ENCODE measurements at places on chromosomes 7 and 10.

- no peak for DNase-seq
Measured at GRCh38 chr10:86878983-86879713, 78.3 kb downstream of the MMRN2 start.

GRCh38 chr7:130133029-130133782 is 62.9 kb downstream of the KLHDC10 start:
- DNase-seq, result no peak

DNA sequence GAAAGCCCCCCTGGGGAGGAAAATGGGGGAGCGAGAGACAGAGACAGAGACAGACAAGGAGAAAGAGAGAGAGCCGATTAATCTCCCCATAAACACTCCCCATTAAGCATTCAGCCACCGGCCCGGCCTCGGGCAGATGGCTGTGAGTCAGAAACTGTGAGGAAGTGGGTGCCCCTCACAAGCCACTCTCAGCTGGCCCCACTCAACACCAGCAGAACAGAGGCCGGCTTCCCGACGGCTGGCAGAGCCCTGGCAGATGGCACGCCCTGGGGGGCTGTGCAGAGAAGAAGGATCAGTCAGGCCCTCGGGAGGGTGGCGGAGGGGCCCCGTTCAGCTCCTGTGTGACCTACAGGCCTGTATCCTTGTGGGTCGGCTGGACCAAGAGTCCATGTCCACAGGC is 41.2 kb downstream of the CAMK2B start:
- DNase-seq, result no peak

DNA sequence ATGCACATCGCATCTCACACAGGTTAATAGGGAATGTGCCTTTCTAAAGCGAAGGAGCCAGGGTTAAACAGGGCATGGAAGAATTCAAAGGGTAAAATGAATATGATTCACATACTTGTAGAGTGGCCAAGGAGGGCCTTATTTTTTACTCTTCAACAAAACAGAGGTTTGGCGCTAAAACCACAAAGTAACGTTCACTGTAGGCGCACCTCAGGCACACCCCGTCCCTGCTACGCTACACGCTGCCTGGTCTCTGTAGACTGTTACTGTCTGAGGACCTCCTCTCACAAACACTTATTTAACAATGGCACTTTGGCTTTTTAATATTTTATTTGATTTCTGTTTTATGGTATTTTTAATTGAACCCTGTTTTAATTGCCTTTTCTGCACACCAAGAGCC is 462.1 kb upstream of the GALNT17 start:
- DNase-seq, result no peak

DNA sequence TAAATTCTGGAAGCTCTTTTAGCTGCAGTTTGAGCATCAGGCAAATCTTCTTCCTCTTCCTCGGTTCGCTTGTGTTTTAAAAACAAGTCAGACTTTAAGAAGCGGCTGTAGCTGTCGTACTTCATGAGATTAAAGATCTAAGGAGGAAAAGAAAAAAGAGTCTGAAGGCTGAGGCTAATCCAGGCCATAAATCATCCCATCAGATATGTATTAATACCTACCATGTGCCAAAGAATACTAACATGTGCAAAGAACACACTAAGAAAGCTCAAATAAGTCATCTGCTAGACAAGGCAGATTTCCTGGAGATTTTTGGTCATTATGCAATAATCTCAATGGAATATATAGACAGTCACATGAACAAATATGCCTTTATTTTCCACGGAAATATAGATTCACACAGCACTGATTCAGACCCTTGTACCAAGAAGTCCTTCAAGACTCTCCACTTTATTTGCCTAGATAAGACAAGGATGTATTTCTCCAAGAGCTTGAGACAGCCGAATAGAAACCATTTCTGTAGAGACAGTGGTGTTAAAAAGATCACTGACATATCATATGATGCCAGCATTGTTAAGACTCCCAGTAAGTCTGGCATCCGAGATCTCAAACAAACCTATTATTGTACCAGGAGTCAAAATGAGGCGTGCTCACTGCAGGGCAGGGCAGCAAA is 42.3 kb downstream of the RGS10 start:
- DNase-seq, result no peak

DNA sequence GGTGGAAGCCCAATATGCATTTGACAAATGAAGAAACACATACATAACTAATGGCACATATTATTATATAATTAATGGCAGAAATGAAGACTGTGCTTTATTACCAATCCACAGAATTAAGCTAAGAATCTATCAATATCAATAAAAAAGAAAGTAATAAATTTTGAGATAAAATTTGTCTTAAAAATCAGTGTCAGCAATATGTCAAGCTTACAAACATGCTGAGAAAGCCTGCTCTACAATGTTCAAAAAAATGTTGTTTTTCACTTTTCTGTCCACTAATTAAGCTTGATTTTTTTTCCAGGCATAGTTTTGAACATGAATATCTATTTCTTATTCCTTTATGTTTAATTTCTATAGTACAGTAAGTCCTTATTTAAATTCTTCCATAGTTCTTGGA is 721.0 kb upstream of the LRRTM3 start:
- no peak for DNase-seq
